Articular chondrocyte of knee joint (primary cell): ENCODE measurements at places on chromosomes 1 and 21. TPM values are rescaled to one million over a fixed set of nuclear protein-coding genes. Genes with fewer than 3 reads are reported as not detected.

ACTN2 gene
- total RNA-seq: not detected in 2 replicates

IARS2 gene
- total RNA-seq: 91.1 and 91.6 TPM in 2 replicates

CREB3L4 gene
- total RNA-seq: 6.0 and 6.7 TPM in 2 replicates

GREM2 gene
- 0.39 and 5.1 TPM in 2 replicates for total RNA-seq

CAPN9 gene
- not detected in 2 replicates for total RNA-seq

CD164L2 gene
- total RNA-seq: not detected in 2 replicates

SPATA46 gene
- not detected in 2 replicates for total RNA-seq

TENT5C gene
- 7.3 and 8.0 TPM in 2 replicates for total RNA-seq

TNFSF4 gene
- total RNA-seq: 0.39 and 0.65 TPM in 2 replicates

ADAMTS4 gene
- total RNA-seq: 0.43 and 0.52 TPM in 2 replicates

PRMT2 gene
- total RNA-seq: 93.8 and 103 TPM in 2 replicates

FALEC gene
- not detected in 2 replicates for total RNA-seq

RGS7 gene
- total RNA-seq: 0.11 TPM in 1 of 2 replicates, not detected in the other

GPX7 gene
- 37.9 and 56.1 TPM in 2 replicates for total RNA-seq

KCNE2 gene
- total RNA-seq: not detected in 2 replicates

LCE4A gene
- not detected in 2 replicates for total RNA-seq

HSF2BP gene
- 2.0 and 2.4 TPM in 2 replicates for total RNA-seq

SLC39A1 gene
- total RNA-seq: 97.9 TPM in 2 replicates

OR2L2 gene
- under 0.01 TPM in 2 replicates for total RNA-seq

NECAP2 gene
- total RNA-seq: 66.2 and 67.0 TPM in 2 replicates

TFB2M gene
- 18.2 and 20.5 TPM in 2 replicates for total RNA-seq

FAM78B gene
- 0.26 and 0.32 TPM in 2 replicates for total RNA-seq

BRINP3 gene
- not detected in 2 replicates for total RNA-seq

NBPF6 gene
- total RNA-seq: not detected in 2 replicates

CD1C gene
- total RNA-seq: not detected in 2 replicates

ZMYND12 gene
- total RNA-seq: 1.4 and 2.2 TPM in 2 replicates

FAM163A gene
- not detected in 2 replicates for total RNA-seq

TRIM17 gene
- 0.13 TPM in 1 of 2 replicates, not detected in the other for total RNA-seq

ESRRG gene
- total RNA-seq: under 0.01 TPM in 1 of 2 replicates, not detected in the other

FGR gene
- 0.13 TPM in 1 of 2 replicates, not detected in the other for total RNA-seq
